ENCODE measurements at places on chromosomes 13 and 19. TPM values are rescaled to one million over a fixed set of nuclear protein-coding genes. Genes with fewer than 3 reads are reported as not detected.

DNA sequence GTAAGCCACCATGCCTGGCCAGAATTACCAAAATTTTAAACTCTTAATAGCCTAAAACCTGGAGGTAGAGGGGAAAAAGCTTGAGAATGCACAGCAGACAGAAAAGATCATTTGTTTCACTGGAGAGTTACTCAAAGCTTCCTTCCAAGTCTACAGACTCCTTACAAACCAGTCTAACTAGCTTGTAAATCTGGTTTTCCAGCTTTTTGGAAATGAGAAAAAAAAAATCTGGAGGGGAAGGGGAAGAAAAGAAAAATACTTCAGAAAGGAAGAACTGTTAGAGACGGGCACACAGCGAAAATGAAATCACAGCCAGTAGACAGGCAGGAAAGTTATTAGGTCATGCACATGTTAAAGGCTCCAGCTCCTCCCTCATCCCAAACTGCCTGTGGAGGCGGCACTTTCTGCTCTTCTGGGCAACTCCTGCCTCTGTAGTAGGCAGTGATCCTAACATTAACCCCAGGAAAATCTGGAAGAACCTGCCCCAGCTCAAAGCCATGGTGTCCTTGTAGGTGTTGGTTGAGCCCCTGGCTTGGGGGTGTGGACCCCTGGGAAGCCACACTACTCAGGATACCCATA is 17.3 kb downstream of the PARP4 start:
- H3K4me1 ChIP-seq = no peaks in the 10 kb centered on the region

- DNase-seq = no peak
- H3K4me3 ChIP-seq = no peak overlapping the region
- no peaks in the 10 kb centered on the region for H3K27me3 ChIP-seq
- H3K27ac ChIP-seq = no peak overlapping the region
- no peaks in the 10 kb centered on the region for H3K36me3 ChIP-seq
Observed at GRCh38 chr19:40356681-40357595, 8.4 kb downstream of the PLD3 start.

DNA sequence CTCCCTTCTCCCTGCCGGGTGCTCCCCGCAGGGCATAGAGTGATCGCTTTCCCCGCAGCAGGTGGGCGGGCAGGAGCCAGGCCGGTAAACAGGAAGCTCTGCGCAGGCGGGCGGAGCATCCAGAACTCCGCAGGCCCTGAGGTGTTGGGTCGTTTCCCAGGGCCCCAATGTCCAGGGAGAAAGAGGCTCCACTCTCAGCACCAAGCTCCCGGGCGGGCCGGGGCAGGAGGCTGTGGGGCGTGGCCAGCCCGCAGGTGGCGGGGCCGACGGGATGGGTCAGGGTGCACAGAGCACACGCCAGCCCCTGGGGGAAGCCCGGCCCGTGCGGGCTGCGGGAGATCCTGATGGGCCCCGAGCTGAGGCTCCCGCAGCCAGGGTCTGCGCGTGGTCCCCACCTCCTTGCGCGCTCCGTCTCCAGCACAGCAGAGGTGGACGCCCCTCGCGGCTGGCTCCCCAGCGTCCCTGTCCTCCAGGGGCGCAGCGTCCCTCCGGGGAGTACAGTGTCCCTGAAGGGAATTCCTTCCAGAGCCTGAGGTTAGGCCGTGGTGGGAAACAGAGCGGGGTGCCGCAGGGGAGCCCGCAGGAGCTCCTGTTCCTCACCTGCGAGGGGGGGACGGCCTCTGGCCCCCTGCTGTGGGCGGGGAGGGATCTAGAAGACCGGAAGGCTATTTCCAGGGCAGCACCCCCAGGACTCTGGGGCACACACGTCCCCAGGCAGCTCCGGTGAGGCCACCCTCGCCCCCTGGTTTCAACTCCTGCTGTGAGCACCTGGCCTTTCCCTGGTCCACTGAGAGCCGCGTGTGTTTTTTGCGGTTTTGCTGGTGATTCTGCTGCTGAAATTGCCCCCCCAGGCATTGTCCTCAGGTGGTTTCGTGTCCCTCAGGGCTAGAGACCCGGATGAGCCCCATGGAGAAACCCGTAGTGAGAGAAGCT is 12.2 kb downstream of the PIP5K1C start:
- H3K4me1 ChIP-seq = peaks cover 13% of the 10 kb centered on the region
- H3K4me3 ChIP-seq = peak overlapping the region; percentile 29
- peak; percentile 47 for DNase-seq
- H3K36me3 ChIP-seq = no peaks in the 10 kb centered on the region

GRCh38 chr13:32811297-32811800 is 204.9 kb upstream of the KL start:
- DNase-seq = peak; percentile 15
- no peak overlapping the region for H3K27ac ChIP-seq
- no peaks in the 10 kb centered on the region for H3K27me3 ChIP-seq
- H3K4me3 ChIP-seq = no peak overlapping the region
- H3K36me3 ChIP-seq = no peaks in the 10 kb centered on the region

DNA sequence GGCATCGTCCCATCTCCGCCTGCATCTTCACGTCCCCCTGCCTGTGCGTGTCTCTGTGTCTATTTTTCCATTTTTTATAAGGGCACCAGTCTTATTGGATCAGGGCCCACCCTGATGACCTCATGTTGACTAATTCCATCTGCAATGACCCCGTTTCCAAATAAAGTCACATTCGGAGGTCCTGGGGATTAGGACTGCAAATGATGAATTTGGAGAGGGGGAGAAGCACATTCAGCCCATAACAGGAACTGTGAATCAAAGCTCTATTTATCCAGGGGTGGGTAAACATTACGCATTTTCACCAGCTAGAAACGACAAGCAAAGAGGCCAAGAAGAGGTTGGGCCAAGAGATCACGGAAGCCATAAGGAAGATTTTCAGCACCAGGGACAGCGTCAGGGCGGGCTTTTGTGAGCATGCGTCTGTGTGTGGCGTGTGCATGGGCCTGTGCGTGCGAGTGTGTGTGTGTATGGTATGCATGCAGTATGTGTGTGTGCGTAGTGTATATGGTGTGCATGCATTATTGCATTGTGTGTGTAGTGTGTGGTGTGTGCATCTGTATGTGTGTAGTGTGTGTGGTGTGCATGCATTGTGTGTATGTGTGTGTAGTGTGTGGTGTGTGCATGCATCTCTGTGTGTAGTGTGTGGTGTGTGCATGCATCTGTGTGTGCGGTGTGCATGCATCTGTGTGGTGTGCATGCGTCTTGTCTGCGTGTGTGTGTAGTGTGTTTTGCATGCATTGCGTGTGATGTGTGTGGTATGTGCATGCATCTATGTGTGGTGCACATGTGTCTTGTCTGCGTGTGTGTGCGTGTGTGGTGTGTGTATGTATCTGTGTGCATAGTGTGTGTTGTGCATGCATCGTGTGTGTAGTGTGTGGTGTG is 19.6 kb downstream of the CELF5 start:
- H3K4me3 ChIP-seq = no peak overlapping the region
- DNase-seq = peak; percentile 89
- H3K27ac ChIP-seq = no peak overlapping the region

- peaks cover 37% of the 10 kb centered on the region for H3K27me3 ChIP-seq
- no peak within 1 kb of the TSS for H3K27ac ChIP-seq
- no peaks in the 10 kb centered on the region for H3K36me3 ChIP-seq
- H3K4me3 ChIP-seq = no peak within 1 kb of the TSS
- H3K4me1 ChIP-seq = no peaks in the 10 kb centered on the region
Observed at GRCh38 chr19:41876847-41877832, at the start of gene CD79A. CD79A (plus strand) TSS chr19:41877279; CDS start chr19:41877305, 26 bp downstream.

- H3K4me3 ChIP-seq = no peak overlapping the region
- no peak overlapping the region for H3K27ac ChIP-seq
- no peaks in the 10 kb centered on the region for H3K27me3 ChIP-seq
- no peaks in the 10 kb centered on the region for H3K4me1 ChIP-seq
Observed at GRCh38 chr19:17370026-17370587, 7.0 kb downstream of the PLVAP start.

GRCh38 chr13:23684647-23685046 is 114.4 kb downstream of the TNFRSF19 start:
- no peaks in the 10 kb centered on the region for H3K36me3 ChIP-seq
- no peak for DNase-seq
- H3K4me1 ChIP-seq = no peaks in the 10 kb centered on the region
- no peak overlapping the region for H3K4me3 ChIP-seq
- H3K27me3 ChIP-seq = no peaks in the 10 kb centered on the region
- no peak overlapping the region for H3K27ac ChIP-seq

DNA sequence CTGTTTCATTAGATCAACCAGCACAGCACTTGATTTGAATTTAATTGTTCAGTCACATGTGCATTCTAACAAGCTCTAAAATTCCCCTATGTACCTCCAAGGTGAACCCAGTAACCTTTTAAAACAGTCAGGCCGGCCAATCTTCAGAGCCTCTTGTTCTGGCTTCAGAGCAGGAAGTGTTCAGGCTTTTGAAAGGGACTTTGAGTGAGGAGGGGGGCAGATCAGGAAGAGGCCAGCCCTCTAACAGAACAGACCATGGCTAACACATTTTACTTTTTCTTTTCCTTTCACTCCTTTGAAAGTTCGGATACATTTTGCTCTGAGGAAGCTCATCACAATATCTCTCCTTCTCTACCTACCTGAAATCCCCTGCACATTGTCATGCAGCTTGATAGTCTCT is 390.3 kb downstream of the TBC1D4 start:
- H3K36me3 ChIP-seq = no peaks in the 10 kb centered on the region
- H3K4me1 ChIP-seq = peaks cover 15% of the 10 kb centered on the region
- no peak overlapping the region for H3K27ac ChIP-seq
- H3K27me3 ChIP-seq = no peaks in the 10 kb centered on the region
- DNase-seq = no peak

DNA sequence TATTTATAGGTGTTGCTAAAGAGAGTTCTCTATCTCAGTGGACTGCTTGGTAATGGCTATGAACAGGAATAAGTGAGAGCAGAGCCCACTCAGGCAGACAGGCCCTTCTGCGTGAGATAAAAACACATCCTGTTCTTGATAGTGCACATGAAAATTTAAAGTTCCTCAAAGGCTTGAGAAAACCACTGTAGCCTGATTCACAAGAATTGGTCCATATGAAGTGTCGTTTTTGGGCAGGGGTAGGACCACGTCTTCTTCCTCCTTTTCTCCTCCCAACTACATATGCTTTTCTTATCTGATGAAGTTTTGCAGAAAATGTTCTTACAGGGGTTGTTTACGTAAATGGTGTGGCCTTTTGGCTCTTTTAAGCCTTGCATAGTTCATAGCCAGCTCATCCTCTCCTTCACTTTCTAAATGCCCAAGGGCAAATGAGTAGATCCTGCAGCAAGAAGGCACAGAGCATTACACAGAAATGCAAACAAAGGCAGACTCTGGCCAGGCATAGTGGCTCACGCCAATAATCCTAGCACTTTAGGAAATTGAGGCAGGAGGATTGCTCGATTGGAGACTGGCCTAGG is 53.8 kb downstream of the RNF6 start:
- no peak overlapping the region for H3K4me3 ChIP-seq
- no peak overlapping the region for H3K27ac ChIP-seq
- no peaks in the 10 kb centered on the region for H3K36me3 ChIP-seq
- no peaks in the 10 kb centered on the region for H3K4me1 ChIP-seq
- no peaks in the 10 kb centered on the region for H3K27me3 ChIP-seq
- DNase-seq = no peak

Gene PEAK3
- not detected for total RNA-seq

Gene CASP14
- not detected for total RNA-seq

Gene IRGC
- not detected for total RNA-seq

Gene NPAS1
- total RNA-seq = 1.2 TPM

Gene CYP4F22
- not detected for total RNA-seq
